ENCODE measurements at places on chromosomes 12 and 14.

DNA sequence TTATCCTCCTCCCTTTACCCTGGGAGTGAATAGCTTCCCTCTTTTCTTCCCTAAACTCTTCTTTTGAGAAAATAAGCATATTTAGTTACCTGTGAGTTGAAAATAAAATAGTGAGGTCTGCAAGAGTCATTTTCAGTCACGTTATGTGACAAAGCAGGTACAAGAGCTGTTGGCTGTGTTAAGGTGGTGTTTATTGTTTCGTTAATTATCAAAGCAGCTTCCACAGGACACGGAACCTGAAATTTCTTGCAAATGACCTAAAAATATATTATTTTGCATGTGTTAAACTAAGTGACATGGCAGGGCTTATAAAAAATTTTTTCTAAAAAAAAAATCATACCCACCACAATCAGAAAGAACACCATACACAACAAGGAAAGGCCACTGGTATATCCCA, 8.3 kb downstream of the SLC38A2 start:
- no peak for DNase-seq

- no peak for DNase-seq
Observed at GRCh38 chr14:56208520-56208919, 90.3 kb downstream of the PELI2 start.

GRCh38 chr14:68822926-68823325, 30.1 kb upstream of the ZFP36L1 start:
- no peak for DNase-seq

DNA sequence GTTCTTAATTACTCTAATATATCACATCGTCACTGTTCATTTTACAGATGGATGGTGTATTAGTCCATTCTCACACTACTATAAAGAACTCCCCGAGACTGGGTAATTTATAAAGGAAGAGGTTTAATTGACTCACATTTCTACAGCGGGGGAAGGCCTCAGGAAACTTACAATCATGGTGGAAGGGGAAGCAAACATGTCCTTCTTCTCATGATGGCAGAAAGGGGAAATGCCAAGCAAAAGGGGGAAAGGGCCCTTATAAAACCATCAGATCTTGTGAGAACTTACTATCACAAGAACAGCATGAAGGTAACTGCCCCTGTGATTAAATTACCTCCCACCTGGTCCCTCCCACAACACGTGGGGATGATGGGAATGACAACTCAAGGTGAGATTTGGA, 6.5 kb downstream of the TMBIM4 start:
- no peak for DNase-seq

- DNase-seq, result no peak
Observed at GRCh38 chr14:60757567-60758002, 23.0 kb downstream of the MNAT1 start.

DNA sequence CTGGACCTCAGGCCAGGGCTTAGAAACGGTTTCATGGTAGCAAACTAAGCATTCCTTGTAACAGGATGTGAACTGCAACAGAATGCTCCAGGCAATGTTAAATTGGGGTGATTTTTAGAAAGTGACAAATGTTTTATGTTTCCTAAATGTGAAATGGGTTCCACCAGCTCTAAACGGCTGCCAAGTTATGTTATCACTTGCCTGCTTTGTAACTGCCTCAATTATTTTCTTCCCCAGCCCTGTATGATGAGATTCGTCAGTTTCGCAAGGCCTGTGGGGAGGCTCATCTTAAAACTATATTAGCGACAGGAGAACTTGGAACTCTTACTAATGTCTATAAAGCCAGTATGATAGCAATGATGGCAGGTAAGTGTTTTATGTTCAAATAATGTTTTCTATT, 70.9 kb downstream of the DERA start:
- DNase-seq, result no peak

DNA sequence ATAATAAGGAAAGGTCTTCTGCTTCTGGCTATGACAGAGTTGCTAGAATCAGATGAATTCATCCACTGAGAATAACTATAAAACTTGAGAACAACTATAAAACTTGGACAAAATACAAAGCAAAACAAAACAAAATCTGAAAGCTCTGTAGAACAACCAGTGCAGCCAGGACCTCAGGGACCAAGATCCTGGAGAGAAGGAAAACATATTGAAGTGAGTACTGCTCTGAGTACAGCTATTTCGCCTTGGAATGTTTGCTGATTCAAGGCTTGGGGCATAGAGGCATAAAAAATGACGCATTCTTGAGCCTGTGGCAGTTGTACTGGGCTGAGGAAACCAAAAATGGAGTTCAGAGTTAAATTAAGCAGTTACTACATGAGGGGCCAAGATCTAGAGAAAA, 21.7 kb downstream of the FOXA1 start:
- no peak for DNase-seq

DNA sequence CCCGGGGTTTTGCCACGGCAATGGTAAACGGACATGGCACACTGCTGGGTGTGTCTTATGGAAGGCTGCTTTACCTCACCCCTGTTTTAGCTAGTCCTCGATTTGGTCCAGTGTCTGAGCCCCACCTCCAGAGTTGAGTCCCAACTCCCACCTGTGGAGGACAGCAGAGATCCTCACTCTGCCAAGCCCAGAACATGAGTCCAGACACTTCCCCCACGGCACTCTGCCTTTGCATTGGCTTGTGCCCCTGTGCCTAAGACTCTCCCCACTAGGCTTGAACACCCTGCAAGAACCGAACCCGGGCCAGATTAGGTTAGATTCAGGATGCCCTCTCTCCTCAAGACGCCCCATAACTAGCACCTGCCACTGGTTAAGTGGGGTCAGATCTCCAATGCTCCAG, 59.8 kb upstream of the C14orf180 start:
- no peak for DNase-seq

- DNase-seq, result no peak
Observed at GRCh38 chr12:102963796-102964195, 6.3 kb downstream of the ASCL1 start.

- no peak for DNase-seq
Observed at GRCh38 chr12:40198601-40199000, 26.2 kb upstream of the LRRK2 start.

DNA sequence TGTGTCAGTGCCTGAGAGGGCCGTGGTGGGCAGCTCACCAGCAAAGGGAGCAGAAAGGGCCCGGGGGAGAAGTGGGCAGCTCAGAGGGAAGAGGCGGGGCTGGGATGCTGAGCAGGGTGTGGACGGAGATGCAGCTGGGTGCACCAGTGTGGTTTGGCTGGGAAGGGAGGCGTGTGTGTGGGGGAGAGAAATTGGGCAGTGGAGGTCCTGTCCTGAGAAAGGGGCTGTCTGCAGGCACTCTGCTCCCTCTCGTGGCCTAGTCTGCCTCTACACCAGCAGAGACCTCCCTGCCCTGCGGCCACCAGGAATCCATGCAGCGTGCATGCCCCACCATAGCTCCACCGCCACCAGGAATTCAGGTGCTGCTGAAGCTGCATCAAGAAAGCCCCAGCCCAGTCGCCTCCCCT, 6.4 kb downstream of the TMEM121 start:
- DNase-seq, result no peak

- peak; percentile 59 for DNase-seq
Observed at GRCh38 chr12:107884769-107885694, 110.5 kb downstream of the ASCL4 start.

GRCh38 chr12:13592063-13592942, 389.1 kb downstream of the GRIN2B start:
- no peak for DNase-seq

DNA sequence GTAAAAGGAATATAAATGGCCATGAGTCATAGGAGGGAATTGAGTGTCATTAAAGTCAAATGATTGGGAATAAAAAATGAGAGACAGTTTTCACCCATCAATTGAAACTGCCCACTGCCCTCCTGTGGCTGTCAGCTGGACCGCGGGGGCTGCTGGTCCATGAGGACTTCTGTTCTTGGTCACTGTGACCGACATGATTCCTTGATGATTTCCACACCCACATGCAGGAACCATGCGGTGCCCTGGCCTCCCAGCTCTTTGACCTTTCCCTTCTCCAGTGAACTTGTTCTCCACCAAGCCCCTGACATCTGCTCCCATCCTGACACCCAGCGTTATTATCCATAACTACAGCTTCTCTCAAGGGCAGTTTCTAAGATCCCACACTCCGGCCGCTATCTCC, 48.4 kb downstream of the C12orf75 start:
- DNase-seq, result no peak

- DNase-seq, result no peak
Observed at GRCh38 chr14:75342762-75343599, 64.4 kb downstream of the FOS start.

DNA sequence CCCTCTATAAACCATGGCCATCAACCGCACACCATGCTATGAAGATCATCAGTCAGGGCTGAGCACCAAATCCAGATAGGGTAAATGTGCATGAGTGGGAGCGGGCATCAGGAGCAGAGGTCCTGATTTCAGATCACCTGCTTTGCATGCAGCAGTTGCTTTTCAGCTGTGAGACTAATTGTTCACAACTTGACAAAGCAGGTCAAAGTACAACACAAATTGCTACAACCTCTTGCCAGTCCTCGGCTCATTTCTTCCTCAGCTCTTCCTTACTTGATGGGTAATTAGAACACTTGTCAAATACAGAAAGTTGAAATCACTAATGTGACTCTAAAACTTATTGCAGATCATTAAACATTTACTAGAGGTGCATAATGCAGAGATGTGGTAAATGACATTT, 171.6 kb downstream of the PPM1H start:
- no peak for DNase-seq

- peak; percentile 18 for DNase-seq
Observed at GRCh38 chr12:101455685-101456084, 19.5 kb upstream of the SPIC start.

DNA sequence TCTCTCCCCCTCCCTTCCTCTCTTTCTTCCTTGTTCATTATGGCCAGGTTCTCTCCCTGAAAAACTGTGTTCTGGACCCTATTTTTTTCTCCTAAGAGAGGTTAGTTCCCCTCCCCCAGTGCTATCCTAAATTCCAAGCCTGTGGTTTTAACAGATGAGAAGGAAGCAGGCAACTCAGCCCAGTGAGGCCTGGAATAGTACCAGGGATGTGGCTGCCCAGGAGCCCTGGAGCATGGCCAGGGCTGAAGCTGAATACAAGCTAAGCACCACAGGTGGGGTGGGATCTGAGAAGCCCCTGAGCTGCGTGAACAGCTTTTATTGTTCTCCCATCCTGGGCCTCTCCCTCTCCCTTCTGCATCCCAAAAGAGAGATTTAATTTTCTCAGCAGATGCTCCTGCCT, 1581.3 kb upstream of the TMEM132C start:
- no peak for DNase-seq

- peak; percentile 64 for DNase-seq
Observed at GRCh38 chr14:102554821-102555819, 37.3 kb upstream of the RCOR1 start.

DNA sequence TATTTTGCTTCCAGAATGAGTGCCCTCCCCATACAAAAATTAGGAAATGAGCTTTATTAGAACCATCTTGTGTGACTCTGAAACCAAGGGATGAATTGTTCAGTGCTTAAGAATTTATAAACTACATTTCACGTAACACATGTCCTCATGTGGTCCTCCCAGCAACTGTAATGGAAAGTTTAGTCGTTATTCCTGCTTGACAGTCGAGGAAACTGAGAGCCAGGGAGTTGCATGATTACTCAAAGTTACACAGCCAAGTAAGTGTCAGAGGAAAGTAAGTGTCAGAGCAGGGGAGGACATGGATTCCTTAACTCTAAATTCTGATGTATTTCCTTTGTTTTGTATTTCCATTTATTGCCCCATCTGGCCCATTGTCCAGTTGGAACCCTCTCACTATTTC, 453.9 kb downstream of the FUT8 start:
- no peak for DNase-seq

DNA sequence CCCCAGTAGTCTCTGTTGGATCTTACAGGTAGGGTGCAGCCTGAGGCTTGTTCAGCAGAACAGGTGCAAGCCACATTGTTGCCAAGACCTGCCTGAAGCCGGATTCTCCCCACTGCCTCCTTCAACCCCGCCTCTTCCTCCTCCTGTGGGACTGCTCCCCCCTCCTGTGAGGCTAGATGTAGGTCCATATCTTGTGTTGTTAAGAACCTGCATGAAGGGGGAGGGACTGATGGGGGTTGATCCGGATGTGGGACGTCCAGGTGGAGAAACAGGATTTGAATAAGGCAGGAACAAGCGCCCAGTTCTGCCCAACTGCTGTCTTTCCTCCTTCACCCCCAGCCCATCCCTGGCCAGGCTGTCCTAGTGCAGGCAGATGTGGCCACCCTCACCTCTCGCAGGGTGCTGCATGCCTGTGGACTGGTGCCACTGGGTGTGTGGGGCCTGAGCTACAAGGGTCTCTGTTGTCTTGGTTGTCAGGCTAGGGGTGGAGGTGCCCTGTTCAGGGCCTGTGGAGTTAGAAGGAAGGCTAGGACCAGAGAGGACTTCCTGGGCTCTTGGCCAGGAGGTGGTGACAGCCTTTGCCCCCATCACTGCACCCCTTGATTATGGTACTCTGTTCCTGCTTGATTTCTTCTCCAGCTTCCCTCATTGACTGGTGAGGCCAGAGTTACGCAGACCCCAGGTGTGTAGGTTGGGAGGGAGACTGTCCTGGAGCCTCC, 1.4 kb downstream of the NR4A1 start:
- DNase-seq, result peak; percentile 30

DNA sequence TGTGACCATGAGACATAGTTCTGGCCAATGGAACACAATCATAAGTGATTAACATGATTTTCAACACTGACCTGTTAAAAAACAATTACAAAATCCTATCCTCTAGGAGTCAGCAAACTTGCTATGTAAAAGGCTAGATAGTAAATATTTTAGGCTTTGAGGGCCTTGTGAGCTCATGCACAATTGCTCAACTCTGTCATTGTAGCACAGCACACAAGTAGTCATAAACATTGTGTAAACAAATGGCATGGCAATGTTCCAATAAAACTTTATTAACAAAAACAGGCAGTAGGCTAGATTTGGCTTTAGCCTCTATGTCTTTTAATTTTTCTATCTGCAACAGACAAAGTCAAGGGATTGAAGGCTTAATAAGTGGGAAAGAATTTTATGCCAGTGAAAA, 350.7 kb downstream of the C12orf50 start:
- DNase-seq, result no peak

DNA sequence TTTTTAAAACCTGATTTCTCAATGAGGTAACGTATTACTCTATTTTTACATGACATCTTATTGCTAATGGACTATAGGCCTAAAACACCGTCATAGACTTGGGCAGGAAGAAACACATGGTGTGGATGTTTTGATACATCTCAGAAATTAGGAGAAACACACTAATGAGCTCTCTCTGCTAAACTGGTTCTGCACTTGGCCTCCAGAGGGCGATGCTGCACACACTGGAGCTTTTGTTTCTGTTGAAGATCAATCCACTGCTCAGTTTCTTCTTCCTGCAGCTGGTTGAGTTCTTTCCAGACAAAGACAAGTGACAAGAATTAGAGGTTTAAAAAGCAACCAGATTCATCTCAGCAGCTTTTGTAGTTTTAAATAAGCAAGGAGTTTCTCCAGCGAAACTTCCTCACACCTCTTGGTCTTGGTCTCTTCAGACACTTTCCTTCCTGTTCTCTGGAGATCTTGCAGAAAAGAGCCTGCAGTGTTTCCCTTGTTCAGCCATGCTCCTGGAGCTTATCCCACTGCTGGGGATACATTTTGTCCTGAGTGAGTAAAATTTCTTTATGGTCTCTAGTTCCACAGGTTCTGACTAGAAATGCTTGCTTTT, 178.5 kb upstream of the OR4E1 start:
- peak; percentile 80 for DNase-seq

GRCh38 chr14:101179691-101180211, 276.2 kb upstream of the RTL1 start:
- no peak for DNase-seq

Data from activated CD4-positive, alpha-beta T cell treated with anti-CD3 and anti-CD28 coated beads for 48 hours (primary cell).